ENCODE measurements at places on chromosomes 4 and X.

DNA sequence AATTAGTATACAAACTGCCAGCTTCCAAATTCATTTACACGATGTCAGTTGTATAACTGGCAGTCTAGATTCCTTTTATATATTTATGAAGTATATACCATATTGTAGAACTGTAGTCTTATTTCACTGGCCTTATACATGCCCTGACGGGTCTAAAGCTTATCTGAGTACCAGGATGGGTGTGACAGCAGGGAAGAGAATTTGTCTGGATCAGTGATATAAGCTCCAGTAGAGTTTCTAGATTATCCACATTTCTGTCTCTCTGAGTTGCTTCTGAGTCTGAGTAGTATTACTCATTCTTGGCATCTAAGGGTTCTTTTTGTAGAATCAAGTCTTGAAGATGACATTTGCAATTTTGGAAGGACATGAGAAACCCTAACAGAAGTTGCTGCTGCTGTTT, 101.3 kb downstream of the RPA4 start:
- DNase-seq = no peak

GRCh38 chr4:1014291-1015167, 3.1 kb downstream of the FGFRL1 start:
- no peak for DNase-seq

- DNase-seq = no peak
Measured at GRCh38 chr4:3822230-3822947, 56.2 kb downstream of the ADRA2C start.

- peak; percentile 80 for DNase-seq
Measured at GRCh38 chr4:124631760-124632159, 80.8 kb downstream of the ANKRD50 start.

- DNase-seq = no peak
Measured at GRCh38 chrX:56618323-56618722, 54.9 kb downstream of the UBQLN2 start.

DNA sequence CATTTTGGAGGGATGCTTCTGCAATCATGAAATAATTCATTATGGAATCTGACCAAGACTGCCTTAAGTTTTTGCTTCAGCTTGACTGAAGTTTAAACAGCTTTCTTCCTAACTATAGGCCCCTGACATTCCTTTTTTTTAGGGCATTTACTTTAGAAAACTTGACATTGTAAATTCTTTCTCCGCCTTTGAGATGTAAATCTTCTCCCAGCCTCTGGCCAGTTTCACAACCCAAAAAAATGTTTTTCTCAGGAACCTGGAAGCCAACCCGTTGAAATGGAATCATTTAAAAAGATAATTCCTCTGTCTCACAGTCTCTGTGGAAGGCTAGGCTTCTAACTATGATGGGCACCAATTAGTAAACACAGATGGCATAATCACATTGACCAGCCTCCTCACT, 710.4 kb upstream of the PABPC4L start:
- no peak for DNase-seq

DNA sequence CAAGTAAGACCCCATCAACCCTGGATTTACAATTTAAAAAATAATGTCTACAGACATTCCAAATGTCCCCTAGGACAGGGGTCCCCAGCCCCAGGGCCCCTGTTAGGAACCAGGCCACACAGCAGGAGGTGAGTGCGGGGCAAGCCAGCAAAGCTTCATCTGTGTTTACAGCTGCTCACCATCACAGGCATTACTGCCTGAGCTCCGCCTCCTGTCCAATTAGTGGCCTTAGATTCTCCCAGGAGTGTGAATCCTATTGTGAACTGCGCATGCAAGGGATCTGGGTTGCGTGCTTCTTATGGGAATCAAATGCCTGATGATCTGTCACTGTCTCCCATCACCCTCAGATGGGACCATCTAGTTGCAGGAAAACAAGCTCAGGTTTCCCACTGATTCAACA, 146.1 kb downstream of the ATP10D start:
- DNase-seq = no peak

DNA sequence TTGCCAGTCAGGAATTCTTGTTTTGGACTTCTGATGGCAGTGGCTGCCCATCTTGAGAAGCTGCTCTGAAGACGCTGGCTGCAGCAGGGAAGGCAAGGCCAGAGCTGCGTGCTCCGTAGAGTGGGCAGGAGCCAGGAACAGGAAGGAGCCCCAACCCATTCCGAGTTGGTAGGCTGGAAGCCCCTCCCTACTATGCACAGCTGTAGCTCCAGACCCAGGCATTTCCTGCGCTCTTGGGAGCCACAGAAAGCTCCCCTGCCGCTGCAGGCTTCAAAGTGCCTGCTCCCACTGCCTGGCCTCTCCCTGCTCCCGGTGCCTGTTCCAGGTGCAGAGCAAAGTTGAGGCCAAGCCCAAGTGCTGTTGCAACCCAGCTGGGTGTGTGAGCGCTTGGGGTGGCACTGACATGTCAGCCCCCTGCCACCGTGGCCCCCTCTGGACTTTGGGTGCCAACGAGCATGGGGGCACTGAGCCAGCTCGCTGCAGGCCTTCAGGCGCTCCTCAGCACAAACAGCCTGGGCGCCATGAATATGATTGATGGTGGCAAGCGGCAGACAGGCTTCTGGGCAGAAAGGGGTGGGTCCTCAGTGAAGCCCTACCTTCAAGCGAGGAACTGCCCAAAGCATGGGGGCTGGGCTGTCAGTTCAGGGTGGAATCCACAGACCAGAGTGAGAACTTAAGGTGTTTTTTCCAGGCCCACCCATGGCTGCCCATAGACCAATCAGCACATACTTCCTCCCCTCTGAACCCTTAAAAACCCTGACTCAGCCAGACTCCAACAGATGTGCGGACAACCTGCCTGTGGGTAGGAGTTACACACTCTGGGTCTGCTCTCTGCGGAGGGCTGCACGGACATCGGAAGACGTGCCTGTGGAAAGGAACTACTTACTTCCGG, 677.2 kb upstream of the INTU start:
- no peak for DNase-seq

GRCh38 chr4:176054942-176055341, 10.7 kb upstream of the WDR17 start:
- no peak for DNase-seq

- DNase-seq = no peak
Measured at GRCh38 chrX:41984628-41985027, 61.3 kb upstream of the CASK start.

GRCh38 chr4:174080361-174080760, 203.1 kb downstream of the FBXO8 start:
- no peak for DNase-seq

Measured in AG09319 (cell line).